ENCODE measurements at places on chromosomes 1 and 21.

GRCh38 chr1:98086796-98087441 lies 166.1 kb upstream of the DPYD start:
- peak; percentile 29 for DNase-seq

DNA sequence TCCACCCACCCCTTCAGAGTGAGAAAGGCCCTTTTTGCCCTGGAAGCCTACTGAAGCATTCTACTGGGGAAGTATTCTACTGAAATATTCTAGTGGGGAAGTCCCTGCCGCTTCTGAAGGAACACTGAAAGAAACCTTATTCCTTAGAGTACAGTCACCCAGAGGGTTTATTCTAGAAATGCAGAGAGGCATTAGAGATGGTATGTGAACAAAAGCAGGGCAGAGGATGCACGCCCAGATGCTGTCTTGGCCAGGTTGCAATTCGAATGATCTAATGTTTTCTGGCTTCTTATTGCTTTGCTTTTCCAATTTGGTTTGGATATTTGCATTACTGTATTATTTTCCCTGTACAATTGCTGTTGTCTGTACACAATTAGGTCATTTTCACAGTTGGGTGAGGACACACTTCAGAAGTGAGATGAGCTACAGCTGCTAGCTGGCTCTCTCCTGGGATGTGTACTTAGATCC lies 37.1 kb downstream of the CCN1 start:
- no peak for DNase-seq

- no peak for DNase-seq
Measured at GRCh38 chr1:46002551-46003150, 129.8 kb downstream of the PIK3R3 start.

GRCh38 chr1:45543581-45544417 lies 6.8 kb upstream of the AKR1A1 start:
- DNase-seq: no peak

GRCh38 chr1:221891708-221892107 lies 149.8 kb upstream of the DUSP10 start:
- DNase-seq: no peak

GRCh38 chr1:115833856-115834255 lies 7.1 kb downstream of the NHLH2 start:
- DNase-seq: no peak

DNA sequence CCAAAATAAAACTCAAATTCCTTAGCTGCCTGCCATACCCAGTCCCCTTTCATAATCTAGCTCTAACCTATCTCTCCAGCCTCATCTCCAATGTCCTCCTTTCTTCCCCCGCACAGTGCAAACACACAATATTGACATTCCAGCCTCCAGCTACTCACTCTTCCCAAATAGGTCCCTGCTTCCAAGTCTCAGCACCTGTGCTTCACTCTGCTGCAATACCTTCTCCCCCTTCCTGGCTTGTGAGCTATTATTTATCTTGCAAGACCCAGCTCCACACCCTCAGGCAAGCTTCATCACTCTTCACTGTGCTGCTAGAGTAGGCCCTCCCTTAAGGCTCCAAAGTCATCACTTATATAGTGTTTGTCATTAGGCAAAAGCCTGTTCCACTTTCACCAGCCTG lies 9.7 kb downstream of the PLPP3 start:
- no peak for DNase-seq

GRCh38 chr1:230753586-230754251 lies 6.5 kb downstream of the CAPN9 start:
- peak; percentile 37 for DNase-seq

- DNase-seq: no peak
Measured at GRCh38 chr1:179831852-179832699, 45.5 kb downstream of the TOR1AIP2 start.

GRCh38 chr1:7941437-7941793 lies 776 bp upstream of the TNFRSF9 start:
- no peak for DNase-seq

- DNase-seq: no peak
Measured at GRCh38 chr1:98102345-98103030, 181.7 kb upstream of the DPYD start.

DNA sequence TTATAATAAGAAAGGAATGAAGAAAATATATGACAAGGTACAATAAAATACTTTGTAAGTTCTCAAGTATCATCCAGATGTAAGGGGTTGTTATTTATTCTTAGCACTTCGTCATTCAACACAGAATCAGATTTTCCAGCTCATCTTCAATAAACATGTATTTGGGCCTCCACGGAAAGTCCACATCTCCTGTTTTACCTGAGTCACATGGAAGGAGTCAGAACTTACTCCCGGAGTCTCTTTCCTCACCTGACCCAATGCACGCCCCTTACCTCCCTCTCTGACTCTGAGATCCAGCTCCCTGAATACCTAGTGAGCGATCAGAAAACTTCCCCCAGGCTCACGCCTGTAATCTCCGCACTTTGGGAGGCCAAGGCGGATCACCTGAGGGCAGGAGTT lies 1.5 kb upstream of the PMVK start:
- DNase-seq: no peak

DNA sequence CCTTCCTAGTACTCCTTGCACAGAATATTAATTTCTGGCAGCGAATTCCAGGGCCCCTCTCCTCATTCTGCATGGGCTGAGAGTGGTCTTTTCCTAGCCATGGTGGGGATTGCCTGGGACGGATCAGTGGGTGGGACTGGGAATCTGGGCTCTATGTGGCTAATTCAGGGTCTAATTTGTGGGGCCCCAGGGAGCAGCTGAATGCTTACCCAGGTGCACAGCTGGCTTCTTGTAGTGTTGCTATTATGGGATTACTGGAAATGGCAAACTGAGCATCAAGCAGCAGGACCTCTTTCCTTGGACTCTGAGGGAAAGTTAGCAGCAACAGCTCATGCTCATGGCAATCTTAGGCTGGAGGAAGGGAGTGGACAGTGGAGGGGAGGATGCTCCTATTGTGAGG lies 187.1 kb upstream of the CACNA1E start:
- DNase-seq: no peak

DNA sequence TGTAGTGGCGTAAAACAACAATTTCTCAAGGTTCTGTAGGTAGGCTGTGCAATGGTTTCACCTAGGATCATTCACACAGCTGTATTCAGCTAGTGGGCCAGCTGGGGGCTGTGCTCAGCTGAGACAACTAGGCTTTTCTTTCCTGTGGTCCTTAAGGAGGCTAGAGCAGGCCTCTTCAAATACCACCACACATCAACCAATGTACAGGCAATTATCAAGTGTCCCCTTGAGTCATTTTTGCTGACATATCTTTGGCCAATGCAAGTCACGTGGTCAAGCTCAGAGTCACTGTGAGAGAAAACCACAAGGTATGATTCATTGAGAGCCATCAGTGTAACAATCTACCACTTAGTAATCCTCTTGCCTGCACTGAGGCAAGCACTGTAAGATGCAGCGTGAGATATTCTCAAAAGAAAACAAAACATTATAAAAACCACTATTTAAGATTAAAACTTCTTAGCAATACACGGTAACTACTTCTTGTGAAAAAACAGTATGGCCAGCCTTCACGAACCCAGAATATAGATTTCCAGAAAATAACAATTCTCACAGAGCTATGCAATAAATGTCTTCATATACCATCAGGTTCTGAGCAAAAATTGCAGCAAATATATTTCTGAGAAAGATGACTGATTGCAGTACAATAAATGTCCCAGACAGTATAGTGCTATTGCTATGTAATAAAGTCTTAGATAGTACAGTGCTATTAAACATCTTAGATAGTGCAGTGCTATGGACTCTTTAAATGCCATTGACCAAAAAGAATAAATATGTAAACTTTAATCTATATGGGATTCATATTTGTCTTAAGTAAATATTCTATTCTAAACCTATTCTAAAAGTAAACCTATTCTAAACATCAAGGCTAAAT lies 55.3 kb downstream of the NME7 start:
- no peak for DNase-seq

- no peak for DNase-seq
Measured at GRCh38 chr1:86436041-86436440, 12.1 kb downstream of the CLCA2 start.

DNA sequence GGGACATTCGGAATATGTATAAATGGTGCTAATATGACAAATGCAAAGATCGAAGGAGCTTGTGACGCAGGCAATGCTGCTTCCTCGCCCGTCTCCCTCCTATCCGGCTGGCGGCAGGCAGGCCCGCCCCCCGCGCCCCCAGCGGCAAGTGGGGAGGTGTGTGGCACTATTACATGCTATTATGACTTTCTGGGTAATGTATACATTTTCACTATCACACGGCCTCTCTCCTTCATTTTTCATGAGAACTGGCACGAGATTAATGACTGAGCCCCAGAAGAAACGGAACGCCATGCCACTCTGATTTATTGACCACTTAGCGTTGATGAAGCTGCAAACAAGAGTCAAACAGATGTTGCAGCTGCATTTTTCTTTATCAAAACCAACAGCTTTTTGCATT lies 138.9 kb upstream of the VAMP3 start:
- DNase-seq: no peak

- DNase-seq: no peak
Measured at GRCh38 chr21:38659936-38660332, 145.8 kb upstream of the ETS2 start.

- DNase-seq: no peak
Measured at GRCh38 chr21:31900121-31900895, 27.5 kb downstream of the HUNK start.

- DNase-seq: no peak
Measured at GRCh38 chr1:31795801-31796621, 19.8 kb downstream of the SPOCD1 start.

DNA sequence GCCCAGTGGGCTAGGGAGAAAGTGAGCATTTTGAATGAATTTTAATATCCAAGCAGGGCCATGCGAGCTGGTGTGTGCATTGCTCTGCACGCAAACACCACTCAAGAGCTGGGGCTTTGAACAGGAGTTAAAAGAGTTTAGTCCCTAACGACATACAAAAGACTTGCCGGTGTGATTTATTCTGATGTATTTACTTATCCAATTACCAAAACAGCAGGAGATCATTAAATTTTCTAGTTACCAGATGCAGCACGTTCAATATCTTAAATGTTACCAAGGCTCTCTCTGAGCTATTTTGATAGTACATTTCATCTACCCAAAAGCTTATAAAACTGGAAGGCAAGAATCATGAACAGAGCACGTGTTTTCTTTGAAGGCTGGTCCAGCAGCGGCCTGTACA lies 30.0 kb upstream of the DMRTA2 start:
- no peak for DNase-seq

- no peak for DNase-seq
Measured at GRCh38 chr21:18620436-18620835, 216.9 kb upstream of the TMPRSS15 start.

Measured in neuronal stem cell (in vitro differentiated cells).